ENCODE measurements at places on chromosomes 7 and 10. TPM values are rescaled to one million over a fixed set of nuclear protein-coding genes. Genes with fewer than 3 reads are reported as not detected.

SYT15 gene
- total RNA-seq = 1.5 TPM

GRCh38 chr10:73780966-73781365 is 882 bp upstream of the CHCHD1 start:
- H3K36me3 ChIP-seq = peaks cover 31% of the 10 kb centered on the region
- H3K27ac ChIP-seq = 0 out of 2 replicates have a peak overlapping the region, but pooled peaks have one; percentile 1
- H3K4me1 ChIP-seq = peaks cover 3% of the 10 kb centered on the region
- H3K4me3 ChIP-seq = peak overlapping the region; percentile 80
- no peaks in the 10 kb centered on the region for H3K27me3 ChIP-seq

DNA sequence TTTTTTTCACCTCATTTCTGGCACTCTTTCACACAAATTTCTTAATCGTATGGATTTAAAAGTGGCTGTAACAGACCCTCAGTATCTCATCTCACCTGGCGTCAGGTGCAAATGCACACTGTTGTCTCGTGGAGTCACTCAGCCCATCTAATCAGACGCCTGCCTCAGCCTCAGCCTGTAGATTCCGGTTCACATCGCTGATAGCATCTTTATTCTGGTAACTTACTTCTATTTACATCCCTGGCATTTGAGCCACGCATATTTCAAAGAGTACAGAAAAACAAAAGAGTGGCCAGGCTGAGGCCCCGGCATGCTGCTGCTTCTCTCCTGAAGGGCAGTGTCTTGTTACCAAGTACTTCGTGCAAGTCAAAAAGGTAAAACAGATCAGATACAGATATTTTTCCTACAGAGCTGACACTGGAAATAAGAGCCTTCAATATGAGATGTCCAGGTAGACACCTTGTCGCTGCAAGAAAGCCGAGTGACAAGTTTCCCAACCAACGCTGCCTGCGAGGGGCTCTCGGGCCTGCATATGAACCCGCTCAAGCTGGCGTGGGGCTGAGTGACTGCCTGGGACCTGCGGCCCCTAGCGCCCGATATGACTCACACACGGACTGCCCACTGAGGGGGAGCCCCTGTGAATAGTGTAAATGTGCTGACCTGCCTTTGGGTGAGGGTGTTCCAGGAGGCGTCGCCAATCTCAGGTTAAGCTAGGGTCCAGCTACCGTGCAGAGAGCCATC is 4.3 kb downstream of the VIPR2 start:
- DNase-seq = peak; percentile 47
- peaks cover 31% of the 10 kb centered on the region for H3K4me1 ChIP-seq
- no peak overlapping the region for H3K4me3 ChIP-seq
- peaks cover 20% of the 10 kb centered on the region for H3K27me3 ChIP-seq

DNA sequence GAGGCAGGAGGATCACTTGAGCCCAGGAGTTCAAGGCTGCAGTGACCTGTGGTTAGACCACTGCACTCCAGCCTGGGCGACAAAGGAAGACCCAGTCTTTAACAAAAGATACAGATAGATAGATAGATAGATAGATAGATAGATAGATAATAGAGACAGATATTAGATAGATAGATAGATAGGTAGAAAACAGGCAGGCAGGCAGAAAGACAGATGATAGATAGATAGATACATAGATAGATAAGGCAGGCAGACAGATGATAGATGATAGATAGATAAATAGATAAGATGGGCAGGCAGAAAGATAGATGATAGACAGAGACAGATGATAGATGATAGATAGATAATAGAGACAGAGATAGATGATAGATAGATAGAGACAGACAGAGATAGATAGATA is 54.5 kb downstream of the TMEM130 start:
- H3K36me3 ChIP-seq = no peaks in the 10 kb centered on the region
- no peak overlapping the region for H3K4me3 ChIP-seq
- no peak overlapping the region for H3K27ac ChIP-seq
- no peaks in the 10 kb centered on the region for H3K4me1 ChIP-seq
- DNase-seq = no peak

- no peaks in the 10 kb centered on the region for H3K4me1 ChIP-seq
- DNase-seq = no peak
Measured at GRCh38 chr10:3119796-3120459, 52.6 kb downstream of the PFKP start.

LEP gene
- not detected for total RNA-seq

- no peaks in the 10 kb centered on the region for H3K27me3 ChIP-seq
- no peaks in the 10 kb centered on the region for H3K4me1 ChIP-seq
- no peak for DNase-seq
- no peak overlapping the region for H3K27ac ChIP-seq
Measured at GRCh38 chr7:65809982-65810288, 62.9 kb upstream of the VKORC1L1 start.

Measured in H1 (cell line).